Heart right ventricle (tissue), 16 donors: ENCODE measurements at places on chromosomes 4 and X. TPM values are rescaled to one million over a fixed set of nuclear protein-coding genes. Genes with fewer than 3 reads are reported as not detected.

DNA sequence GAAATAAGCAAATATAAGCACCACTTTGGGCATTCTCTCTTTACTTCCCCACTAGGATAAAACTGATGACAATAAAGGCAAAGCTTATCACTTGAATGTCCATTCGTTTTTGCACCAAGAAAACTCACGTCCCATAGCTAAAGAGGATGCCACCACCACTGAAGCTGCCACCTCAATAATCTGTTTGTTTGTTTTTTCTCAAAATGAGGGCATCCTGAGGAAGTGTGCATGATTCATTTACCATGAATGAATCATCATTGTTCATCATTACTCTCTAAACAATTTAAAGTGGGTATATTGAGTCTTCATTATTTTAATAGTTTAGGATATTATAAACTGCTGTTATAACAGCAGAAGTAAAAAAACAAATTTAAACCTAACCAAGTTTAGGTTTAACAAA, 168.2 kb downstream of the DCTD start:
- DNase-seq = no peak

DNA sequence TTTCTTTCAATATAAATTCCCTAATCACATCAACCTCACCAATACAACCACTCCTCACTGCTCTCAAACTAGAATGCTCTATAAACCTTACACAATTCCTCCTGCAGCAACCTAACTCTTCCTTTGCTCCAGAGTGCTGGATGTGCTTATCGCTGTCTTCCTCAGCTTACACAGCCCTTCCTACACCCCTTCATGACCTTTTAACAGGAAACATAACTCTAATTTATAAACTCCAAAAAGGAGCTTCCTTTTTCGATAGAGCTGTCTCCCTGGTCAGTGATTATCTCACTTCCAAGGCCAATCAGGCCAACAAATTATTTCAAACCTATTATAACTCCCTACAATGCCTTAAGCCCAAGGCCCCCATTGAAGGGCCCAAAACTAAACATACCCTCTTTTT, 78.8 kb downstream of the COQ2 start:
- DNase-seq = no peak

DNA sequence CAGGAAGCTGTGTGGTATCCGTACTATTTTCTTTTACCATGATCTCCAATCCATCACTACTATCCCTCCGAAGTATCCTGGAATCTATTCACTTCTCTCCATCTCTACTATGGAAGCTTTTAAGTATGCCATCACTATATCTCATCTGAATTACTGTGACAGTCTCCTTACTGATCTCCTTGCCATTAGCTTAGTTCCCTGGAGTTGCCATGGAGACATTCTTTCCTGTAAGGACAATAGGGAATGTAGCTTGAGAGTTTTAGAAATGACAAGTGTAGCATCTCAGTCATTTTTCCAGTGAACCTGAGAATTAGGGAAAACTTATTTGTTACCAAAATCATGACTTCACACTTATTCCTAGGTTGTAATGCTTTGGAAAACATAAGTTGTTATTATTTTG, 86.3 kb downstream of the HPGD start:
- DNase-seq = no peak

GRCh38 chrX:111447298-111447697, 35.3 kb upstream of the DCX start:
- DNase-seq = no peak

- no peak for DNase-seq
These were observed 139.7 kb downstream of the TSPAN5 start for GRCh38 chr4:98518559-98519267.

DNA sequence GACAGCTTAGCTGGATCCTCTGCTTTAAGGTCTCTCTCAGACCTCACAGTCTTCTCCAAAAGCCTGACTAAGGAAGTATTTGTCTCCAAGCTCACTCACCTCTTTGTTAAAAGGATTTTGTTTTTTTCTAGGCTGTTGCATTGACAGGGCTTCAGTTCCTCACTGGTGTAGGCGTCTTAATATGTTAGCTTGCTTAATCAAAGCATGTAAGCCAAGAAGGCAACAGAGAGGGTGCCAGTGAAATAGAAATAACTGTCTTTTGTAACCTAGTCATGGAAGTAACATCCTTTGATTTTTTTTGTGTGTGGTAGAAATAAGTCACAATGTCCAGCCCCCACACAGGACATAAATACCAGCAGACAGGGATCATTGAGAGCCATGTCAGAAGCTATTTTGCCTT, 58.8 kb downstream of the FIP1L1 start:
- no peak for DNase-seq

The PPARGC1A gene
- 11.8 TPM for polyA plus RNA-seq

DNA sequence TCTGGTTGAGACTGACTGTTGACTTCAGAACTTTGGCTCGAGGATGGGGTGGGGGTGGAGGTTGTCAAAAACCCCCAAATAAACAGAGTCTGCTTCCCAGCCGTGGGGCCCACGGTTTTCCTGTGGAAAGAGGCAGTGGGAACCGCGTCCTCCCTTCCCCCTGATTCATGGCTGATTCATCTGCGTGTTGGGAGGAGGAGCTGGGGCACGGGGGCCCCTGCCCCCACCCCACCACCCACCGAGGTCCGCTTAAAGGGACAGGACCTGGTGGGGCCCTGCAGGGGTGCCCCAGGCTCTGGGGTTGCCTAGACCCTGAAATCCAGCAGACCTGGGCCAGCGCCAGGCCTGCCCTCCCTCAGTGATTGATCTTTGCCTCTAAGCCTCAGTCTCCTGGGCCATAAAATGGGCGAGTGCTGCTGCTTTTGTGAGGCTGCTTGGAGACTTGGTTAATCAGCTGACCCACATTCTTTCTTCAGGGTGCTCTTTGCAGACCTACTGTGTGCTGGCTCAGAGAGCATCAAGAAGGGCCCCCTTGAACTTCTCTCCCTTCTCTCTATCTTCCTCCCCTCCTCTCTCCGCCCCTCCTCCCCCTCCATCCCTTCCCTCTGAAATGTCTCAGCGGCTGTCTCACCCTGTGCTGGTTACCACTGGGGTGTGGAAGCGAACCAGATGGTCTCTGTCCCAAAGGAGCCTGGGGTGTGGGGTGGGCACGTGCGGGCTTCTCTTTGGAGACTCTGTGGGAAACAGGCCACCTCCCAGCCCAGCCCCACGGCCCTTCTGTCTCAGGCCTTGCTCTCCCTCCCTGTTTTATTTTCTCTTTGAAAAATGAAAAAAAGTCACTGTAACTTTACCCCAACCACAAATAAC, 9.1 kb downstream of the HTRA3 start:
- no peak for DNase-seq

GRCh38 chr4:26061248-26061986, 147.4 kb downstream of the SMIM20 start:
- DNase-seq = no peak

GRCh38 chr4:119690871-119691270, 62.3 kb upstream of the PDE5A start:
- DNase-seq = no peak

DNA sequence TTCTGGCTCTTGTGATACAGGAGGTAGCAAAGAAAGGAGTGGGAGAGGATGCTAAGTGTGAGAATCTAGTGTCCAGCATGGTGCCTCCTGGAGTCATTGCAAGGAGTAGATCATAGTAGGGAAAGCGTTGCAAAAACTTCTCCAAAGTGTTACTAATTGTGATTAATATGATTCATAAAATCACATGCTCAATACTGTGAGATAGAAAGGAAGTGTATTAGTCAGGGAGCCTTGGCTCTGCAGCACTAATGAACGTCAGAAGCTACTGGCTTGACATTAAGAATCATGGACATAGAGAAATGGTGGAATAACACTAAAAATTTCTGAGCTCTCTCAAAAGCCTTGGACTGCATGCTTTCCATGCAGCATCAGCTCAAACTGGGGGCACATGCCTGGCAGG, 299.1 kb downstream of the EVC2 start:
- DNase-seq = no peak

The S100G gene
- polyA plus RNA-seq = not detected

The ZNF157 gene
- polyA plus RNA-seq = 0.15 TPM

GRCh38 chrX:2325076-2325784, 175.5 kb downstream of the DHRSX start:
- DNase-seq = peak; percentile 59

The CACNA1F gene
- polyA plus RNA-seq = 0.03 TPM

The MMRN1 gene
- 2.8 TPM for polyA plus RNA-seq

The SPRY1 gene
- 42.2 TPM for polyA plus RNA-seq

GRCh38 chr4:112386071-112386470, 88.9 kb downstream of the ALPK1 start:
- DNase-seq = no peak

DNA sequence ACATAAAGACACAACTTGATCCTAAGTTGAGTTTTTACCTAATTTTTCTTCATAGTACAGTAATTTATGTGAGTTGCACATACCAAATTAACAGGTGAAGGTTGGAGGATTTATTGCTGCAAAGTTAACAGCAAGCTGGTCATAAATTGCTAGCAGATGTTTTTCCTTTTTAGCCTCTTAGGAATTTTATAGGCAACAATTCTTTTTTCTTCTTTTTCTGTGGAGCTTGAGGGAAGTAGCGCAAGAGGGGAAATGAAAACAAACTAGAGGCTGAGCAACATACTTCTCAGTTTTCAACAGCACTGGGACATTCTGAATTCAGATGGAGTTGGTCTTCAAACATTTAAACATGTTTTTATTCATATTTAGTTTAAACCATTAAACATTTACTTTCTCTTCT, 63.7 kb upstream of the TLR2 start:
- DNase-seq = no peak

The MAGEA2 gene
- not detected for polyA plus RNA-seq

The DCLK2 gene
- polyA plus RNA-seq = 4.1 TPM

DNA sequence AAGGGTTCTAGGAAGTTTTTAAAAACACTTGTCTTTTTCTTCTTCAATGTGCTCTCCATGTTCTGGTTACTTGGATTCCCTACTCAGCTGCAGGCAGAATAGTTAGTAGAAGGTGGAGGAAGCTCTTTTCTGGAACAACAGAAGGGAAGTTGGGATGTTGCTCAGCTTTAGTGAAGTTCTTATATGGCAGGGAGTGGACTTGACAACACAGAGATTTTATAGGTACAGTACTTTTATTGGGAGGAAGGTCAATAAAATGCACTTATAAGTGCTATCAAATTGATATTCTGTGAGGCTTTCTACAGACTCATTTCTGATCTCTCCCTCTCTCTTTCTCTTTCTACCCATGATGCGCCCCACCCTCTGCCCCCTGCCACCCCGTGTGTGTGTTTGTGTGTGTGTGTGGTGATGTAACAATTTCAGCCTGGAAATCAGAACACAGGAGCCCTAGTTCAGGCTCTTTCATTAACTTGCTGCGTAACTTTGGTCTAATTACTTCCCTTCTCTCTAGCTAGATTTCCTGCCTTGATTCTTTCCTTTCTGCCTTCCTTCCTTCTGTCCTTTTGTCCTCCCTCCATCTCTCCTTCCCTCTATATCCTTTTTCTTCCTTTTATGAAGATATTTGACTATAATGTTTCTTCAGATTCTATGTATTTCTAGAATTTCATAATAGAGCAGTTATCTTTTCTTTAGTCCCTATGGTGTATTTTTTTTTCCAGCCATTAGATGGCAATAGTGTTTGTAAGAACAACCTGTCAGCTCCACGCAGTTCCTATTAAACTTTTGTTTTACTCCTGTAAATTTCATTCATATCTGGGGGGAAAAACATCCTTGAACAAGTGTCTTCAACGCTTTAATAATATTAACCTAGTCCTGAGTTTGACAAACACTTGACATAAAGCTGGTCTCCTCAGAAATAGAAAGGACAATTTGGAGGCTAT, 37.1 kb downstream of the HEPH start:
- DNase-seq = no peak

- DNase-seq = no peak
These were observed 206.6 kb upstream of the HS3ST1 start for GRCh38 chr4:11635342-11635741.

GRCh38 chr4:81627590-81627989, 155.9 kb upstream of the RASGEF1B start:
- DNase-seq = no peak

The FAM241A gene
- 7.0 TPM for polyA plus RNA-seq

The EDA gene
- 3.1 TPM for polyA plus RNA-seq

The SOWAHD gene
- polyA plus RNA-seq = 0.12 TPM

DNA sequence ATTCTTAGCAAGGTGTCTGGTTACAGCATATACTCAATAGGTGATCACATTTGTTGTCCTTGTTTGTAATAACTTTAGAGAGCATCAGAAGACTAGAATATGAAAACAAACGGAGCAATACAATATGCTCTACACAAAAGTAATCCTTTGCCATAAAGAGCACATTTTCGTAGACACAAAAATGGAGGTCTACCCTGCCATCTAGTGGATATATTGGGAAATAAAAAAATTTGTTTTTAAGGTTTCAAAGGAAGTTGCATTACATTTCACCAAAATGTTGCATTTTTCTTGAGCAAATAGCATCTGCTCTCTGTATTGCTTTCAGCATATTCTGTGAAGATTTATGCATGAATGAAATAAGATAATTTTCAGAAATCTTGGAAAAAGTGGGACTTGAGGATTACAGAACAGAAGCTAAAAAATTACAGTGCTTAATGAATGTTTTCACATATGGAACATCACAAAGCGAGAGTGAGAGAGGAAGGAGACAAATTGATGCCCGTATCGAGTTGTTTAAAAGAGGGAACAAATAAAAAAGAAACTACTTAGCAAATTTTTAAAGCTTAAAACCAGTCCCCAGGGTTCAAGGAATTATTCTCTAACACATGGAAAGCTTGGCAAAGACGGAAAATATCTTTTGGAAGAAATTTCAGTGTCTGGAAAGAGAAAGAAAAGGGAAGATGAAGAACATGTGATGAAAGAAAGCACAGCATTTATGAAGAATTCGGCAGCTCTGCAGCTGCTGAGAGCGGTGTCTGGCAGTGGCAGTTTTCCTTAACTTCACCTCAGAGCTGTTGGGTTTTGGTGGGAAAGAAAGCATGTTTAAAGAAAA, 390.1 kb downstream of the ANKRD50 start:
- no peak for DNase-seq

The ALPK1 gene
- polyA plus RNA-seq = 1.1 TPM

GRCh38 chr4:156939801-156940200, 31.8 kb downstream of the PDGFC start:
- no peak for DNase-seq
